CD8-positive, alpha-beta T cell (primary cell): ENCODE measurements at places on chromosomes 11 and 22.

GRCh38 chr22:41092847-41093411, 537 bp downstream of the EP300 start:
- peak; percentile 5 for DNase-seq

- DNase-seq, result no peak
Measured at GRCh38 chr22:24737582-24737981, 36.9 kb downstream of the PIWIL3 start.

DNA sequence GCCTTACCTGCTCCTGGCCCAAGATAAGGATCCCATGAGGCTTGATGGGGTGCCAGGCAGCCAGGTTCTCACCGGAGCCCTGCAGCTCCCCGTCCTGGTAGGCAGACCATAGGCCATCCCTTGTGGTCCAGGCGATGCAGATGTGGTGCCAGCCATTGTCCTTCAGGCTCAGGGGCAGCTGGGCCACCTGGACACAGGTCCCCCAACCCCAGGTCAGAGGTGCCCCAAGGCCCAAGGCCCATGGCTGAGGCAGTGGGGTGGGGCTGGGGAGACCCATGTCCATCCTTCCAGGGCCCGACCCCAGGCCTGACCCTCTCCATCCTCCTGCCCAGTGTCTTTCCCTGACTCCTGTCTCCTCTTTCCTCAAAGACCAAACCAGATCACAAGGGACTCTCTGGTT, 20.8 kb downstream of the NPTXR start:
- DNase-seq, result no peak

DNA sequence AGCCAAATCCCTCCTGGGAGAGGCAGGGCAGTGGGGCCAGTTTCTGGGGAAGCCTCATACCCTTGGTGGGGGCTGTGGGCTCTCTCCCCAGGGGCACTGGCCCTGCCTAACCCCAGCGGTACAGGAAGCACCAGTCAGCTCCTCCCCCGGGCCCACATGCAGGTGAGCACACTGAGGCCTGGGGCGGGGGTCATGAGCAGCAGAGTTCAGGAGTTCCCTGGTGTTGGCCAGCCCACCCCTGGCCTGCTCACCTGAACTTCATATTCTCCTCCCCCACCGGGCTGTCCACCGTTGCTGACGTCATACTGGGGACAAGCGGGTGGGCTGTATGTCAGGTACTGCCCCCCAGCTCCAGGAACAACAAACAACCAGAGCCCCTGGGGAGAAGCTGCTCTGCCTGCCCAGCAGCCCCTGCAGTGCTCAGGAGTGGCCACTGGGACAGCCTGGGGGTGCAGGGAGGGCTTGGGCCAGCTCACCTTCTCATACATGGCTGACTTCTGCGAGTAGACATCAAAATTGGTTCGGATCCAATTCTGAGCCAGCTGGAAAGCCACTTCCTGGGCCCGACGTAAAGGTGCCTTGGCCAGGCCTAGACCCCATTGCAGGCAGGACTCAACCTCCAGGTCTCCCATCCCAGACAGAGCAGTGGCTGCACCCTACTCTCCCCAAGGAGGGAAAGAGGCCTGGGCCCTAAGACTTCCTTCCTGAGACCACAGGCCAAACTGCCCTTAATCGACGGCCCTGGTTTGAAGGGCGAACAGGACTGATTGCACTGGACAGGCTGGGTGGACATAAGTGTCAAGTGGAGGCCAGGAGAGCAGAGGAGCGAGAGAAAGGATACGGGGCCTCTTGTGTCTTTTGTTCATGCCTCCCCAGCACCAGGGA, 20.8 kb downstream of the TREH start:
- no peak for DNase-seq

DNA sequence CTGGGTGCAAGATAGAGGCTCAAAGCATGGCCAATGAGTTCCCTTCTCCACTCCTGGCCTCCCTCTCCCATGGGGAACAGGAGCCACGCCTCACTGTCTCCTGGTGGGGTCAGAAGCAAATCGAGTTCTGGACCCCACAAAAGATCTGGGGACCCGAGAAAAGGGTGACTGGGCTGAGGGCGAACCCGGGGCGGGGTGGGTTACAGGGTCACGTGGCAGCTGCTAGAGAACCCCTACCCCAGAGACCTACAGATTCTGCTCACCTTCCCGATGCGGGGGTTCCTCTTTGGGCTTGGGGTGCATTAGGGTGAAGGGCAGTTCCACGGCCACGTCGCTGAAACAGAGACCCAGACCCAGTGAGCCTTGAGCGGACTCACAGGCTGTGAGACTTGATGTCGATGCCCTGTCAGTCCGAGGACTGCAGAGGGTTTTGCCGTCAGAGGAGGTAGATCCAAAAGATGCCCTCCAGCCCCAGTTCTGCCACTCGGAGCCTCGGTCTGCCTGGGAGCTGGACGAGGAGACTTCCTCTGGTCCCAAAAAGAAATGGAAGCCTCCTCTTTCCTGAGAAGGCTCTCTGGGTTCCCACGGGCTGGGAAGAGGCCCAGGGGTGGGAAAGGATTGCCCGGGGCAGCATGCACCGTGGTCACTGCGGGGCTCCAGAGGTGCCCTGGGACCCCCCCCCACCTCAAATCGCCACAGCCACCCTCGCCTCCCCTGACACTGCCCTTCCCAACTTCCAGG, 28.2 kb downstream of the TPBGL start:
- DNase-seq, result no peak

- no peak for DNase-seq
Measured at GRCh38 chr11:440065-441042, 1.5 kb downstream of the ANO9 start.

DNA sequence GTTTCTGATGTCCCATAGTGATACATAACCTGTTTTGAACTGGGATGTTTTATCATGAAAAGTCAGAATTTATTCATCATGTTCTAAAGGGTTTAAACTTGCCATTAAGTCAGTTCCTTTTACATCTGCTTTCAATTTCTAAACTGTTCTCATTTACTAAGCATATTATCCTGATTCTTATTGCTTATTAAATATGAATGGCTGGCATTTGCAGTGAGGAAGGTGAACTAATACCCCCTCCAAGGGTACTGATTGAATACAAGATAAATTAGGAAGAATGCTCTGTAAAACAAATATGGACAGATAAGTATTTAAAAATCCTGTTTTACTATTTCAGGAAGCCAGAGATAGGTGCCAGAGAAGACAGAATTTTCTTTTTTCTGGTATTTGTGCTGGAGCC, 70.8 kb upstream of the HORMAD2 start:
- DNase-seq, result no peak

DNA sequence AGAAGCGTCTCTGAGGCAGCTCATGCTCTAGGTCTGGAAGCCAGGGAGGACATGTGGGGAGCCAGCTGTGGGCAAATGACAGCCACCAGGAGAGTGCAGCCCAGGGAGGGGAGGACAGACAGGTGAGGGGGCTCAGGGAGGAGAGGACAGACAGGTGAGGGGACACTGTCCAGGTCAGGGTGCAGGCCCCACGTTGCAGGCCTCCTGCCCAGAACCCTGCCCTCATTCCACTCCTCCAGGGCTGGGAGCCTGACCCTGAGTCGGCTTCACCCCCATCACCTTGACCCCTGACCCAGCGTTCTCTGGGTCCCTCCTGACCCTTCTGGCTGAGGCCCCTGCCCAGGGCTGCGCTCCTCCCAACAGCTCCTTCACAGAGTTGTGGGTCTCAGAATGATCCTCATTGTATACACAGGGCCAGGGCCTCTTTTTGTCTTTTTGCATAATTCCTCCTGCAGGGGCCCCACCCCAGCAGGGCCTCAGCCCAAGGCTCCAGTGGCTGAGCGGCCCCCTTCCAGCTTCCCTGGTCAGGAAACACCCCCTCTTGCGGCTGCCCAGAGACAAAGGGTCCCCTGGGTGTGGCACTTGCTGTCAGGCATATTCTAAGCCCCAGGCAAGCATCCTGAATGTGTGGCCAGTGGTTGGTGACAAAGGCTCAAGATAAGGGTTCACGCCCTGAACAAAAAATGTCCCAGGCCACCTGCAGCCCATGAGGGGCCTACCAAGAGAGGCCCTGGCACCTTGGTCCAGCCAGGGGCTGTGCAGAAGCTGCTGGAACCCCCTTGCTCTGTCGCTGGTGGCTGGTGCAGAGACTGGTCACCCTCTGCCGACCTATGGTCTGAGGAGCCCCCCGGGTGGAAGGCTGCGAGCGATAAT, 853.0 kb downstream of the BRD1 start:
- DNase-seq, result no peak

DNA sequence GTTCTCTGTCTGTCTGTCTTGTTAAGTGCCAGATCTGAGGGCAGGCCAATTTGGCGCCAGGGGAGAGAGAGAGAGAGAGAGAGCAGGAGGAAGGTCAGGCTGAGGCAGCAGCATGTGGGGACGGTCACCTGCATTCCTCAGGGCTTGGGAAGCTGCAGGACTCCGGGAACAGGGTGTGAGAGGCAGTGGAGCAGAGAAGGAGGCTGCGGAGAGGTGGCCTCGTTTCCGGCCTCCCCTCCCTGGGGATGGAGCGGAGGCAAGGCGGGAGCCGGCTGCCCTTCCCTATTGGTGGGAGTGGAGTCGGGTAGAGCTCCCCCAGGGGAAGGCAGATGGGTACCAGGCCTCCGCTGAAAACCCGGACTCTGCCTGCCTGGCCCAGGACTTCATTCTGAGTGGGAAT, 9.7 kb downstream of the CLMP start:
- no peak for DNase-seq

DNA sequence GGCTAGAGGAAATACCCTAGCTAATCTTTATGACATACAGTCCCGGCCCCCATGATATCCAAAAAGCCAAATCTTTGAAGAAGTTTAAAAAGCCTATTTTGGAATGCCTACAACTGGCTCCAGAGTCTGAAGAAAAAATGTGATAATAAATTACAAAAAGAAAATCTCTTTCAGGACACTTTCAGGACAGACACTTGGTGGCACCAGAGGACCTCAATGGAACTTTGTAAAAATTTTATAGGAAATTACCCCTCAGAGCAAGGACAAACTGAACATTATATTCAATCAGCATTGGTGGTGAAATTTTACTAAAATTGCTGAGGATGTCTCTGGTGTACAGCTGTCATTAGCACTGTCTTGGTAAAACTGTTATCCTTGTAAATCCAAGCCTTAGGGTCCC, 81.0 kb downstream of the CCDC73 start:
- DNase-seq, result no peak

DNA sequence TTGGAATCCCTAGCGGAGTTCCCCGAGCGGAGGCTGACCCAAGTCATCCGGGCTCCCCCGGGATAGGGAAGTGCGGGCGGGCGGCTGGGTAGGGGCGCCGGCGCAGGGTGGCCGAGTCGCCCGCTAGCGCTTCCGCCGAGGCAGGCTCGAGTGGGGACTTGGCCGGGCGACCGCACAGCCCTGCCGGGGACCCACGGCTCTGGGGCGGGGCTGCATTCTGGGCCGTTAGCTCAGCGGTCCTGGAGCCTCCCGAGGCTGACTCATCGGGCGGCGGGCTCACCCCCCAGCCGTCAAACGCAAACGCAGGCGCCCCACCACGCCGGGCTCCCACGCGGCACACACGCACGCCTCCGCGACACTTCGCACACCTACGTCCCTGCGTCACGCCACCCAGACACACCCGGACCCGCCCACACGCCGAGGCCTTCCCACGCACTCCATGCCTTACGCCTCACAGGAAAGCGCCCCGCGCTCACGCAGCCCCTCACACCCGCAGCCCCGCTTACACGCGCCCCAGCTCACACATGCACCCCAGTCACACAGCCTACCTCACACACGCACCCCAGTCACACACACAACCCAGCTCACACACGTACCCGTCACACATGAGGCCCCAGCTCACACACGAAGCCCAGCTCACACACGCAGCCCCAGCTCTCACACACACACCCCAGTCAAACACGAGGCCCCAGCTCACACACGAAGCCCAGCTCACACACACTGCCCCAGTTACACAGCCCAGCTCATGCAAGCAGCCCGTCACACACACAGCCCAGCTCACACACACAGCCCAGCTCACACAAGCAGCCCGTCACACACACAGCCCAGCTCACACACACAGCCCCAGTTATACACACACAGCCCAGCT, 1.2 kb downstream of the PHLDB1 start:
- peak; percentile 84 for DNase-seq

DNA sequence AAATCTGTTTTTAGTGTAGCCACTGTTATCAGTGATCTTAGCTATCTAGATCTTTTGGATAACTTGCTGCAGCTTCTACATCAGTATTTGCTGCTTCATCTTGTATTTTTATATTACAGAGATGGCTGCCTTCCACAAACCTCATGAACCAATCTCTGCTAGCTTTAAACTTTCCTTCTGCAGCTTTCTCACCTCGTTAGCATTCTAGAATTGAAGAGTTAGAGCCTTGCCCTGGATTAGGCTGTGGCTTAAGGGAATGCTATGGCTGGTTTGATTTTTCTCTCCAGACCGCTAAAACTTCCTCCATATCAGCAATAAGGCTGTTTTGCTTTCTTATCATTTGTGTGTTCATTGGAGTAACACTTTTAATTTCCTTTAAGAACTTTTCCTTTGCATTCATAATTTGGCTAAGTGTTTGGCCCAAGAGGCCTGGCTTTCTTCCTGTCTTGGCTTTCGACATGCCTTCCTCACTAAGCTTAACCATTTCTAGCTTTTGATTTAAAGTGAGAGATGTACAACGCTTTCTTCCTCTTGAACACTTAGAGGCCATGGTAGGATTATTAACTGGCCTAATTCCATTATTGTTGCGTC, 51.9 kb downstream of the LDLRAD3 start:
- no peak for DNase-seq

DNA sequence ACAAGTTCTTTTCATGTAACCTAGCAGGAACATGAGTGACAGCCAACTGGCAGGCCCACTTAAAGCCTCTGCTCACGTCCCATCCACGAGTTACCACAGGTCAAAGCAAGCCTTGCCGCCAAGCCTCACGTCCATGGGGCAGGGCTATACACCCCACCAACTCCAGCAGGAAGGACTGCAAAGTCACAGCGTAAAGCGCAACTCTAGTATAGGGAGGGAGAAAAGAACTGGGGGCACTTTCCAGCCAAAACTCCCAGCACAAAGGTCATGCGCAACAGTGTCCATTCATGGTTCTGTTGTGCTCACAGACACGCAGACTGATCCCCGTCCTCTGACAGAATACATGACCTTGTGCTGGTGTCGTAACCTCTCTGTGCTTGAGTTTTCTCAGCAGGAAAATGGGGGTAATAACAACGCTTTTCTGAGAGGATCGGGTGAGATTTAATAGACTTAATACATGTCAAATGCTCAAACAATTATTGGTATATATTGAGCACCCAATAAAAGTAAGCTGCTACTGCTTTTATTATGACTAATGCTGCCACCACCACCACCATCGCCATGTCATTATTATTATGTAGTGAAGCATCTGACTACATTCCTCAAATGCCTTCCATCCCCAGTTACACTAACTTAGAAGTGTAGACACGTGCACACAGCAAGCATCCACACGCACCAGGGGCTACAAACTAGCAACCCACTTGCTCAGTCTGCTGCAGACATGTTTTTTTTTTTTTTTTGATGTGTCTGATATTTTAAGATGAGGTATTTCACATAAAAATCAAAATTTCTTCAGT, 104.4 kb upstream of the PARVA start:
- no peak for DNase-seq

DNA sequence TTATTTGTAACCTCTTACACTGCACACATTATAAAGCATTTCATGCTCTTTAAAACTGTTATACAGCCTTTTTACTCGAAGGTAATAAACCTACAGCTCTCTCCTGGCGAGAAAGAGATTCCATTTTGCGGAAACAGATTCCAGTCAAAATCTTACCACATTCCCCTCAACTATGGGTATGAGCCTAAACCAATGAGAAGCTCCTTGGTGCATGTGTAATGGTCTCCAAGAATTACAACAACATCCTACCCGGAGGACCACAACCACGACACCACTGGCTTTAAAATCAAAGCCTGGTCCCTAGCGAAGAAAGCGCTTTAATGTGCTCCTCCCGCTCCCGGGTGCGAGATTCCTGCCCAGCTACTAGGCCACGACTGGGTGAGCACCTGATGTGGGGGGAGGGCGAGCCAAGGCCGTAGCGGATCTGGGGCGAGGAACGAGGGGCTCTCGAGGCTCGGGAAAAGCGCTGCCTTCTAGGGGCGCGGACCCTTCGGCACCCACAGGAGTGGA, 821 bp downstream of the CELF1 start:
- no peak for DNase-seq
